ENCODE measurements at places on chromosomes 1 and 21. TPM values are rescaled to one million over a fixed set of nuclear protein-coding genes. Genes with fewer than 3 reads are reported as not detected.

- DNase-seq, result no peak
These were observed 45.2 kb downstream of the PRKCZ start for GRCh38 chr1:2095394-2095793.

GRCh38 chr1:10070206-10070605 is 37.4 kb downstream of the UBE4B start:
- peak; percentile 47 for DNase-seq

The BCAR3 gene
- total RNA-seq, result 83.2 TPM

DNA sequence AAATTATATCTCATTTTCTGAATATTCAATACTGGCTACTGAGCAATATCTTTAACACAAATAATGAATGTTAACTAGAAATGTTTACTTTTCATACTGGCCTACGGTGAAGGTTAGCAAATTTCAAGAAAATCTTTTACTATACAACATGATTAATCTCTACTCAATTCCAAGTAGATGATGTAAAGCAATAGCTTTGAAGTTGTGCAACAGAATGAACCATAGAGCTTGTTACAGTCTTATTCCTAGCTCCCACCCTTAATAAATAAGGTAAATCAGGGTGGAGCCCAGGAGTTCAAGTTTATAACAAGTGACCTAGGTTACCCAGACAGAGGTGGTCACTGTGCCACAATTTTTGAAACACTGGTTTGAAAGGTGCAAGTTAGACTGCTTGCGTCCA is 1678.1 kb downstream of the KCNT2 start:
- DNase-seq, result no peak

DNA sequence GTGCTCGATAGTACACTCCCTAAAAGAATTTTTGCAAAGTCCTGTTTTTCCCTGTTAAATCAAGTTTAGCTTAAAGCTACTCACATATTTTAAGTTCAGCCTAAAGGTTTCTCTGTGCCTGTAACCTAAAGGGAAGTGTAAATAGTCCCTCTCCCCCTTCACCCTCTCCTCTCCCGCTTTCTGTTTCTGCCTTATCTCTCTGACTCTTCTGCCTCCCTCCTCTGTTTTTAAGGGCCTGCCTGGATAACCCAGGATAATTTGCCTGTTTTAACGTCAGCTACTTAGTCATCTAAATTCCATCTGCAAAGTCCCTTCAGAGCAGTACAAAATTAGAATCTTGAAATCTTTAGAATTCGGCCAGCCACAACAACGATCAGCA is 92.6 kb downstream of the NID1 start:
- DNase-seq, result peak; percentile 84

GRCh38 chr21:45935628-45936027 is 45.9 kb upstream of the COL6A1 start:
- peak; percentile 54 for DNase-seq

- DNase-seq, result no peak
These were observed 4.2 kb upstream of the ABCB10 start for GRCh38 chr1:229562686-229563085.

DNA sequence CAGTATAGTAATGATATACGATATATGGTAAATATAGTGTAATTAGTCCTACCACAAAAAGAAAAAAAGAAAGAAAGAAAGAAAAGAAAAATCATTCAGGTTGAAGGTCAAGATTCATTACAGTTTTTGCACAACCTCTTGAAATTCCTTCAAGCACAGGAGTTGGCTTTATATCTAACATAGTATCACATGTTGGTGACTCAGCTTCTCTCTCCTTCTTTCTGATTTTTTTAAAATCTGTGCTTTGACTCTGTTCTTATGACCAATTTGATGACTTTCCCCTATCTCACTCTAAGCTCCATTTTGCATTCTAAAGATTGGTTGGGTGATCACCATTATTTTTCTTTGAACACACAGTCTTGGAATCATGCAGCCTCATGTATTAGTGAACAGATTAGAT is 148.2 kb upstream of the COL11A1 start:
- peak; percentile 70 for DNase-seq
